ENCODE measurements at places on chromosomes 11 and 22.
A peak's percentile ranks its signal among the peaks of the same experiment; 100 is the strongest.

DNA sequence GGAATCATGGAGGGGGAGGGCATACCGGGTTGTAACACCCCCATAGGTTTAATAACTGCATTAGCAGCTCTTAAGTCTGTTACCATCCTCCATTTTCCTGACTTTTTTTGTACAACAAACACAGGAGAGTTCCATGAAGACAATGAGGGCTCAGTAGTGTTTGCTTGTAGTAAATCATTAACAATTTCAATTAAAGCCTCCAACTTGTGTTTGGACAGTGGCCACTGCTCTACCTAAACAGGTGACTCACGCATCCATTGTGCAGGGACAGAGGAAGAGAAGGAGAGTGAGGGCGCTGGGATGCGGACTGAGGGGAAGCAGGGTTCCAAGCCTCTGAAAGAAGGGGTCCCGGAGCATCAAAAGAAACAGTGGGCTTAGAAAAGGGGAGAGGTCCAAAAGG lies 21.3 kb upstream of the MTNR1B start:
- no peak for ATAC-seq
- H3K27ac ChIP-seq, result no peak overlapping the region
- H3K27me3 ChIP-seq, result peaks cover 11% of the 10 kb centered on the region

- no peak overlapping the region for H3K27ac ChIP-seq
- ATAC-seq, result no peak
- H3K4me1 ChIP-seq, result peaks cover 16% of the 10 kb centered on the region
- H3K36me3 ChIP-seq, result peaks cover 16% of the 10 kb centered on the region
- peak overlapping the region; percentile 77 for H3K4me3 ChIP-seq
Observed at GRCh38 chr11:63672936-63673539, 1.9 kb upstream of the ATL3 start.

DNA sequence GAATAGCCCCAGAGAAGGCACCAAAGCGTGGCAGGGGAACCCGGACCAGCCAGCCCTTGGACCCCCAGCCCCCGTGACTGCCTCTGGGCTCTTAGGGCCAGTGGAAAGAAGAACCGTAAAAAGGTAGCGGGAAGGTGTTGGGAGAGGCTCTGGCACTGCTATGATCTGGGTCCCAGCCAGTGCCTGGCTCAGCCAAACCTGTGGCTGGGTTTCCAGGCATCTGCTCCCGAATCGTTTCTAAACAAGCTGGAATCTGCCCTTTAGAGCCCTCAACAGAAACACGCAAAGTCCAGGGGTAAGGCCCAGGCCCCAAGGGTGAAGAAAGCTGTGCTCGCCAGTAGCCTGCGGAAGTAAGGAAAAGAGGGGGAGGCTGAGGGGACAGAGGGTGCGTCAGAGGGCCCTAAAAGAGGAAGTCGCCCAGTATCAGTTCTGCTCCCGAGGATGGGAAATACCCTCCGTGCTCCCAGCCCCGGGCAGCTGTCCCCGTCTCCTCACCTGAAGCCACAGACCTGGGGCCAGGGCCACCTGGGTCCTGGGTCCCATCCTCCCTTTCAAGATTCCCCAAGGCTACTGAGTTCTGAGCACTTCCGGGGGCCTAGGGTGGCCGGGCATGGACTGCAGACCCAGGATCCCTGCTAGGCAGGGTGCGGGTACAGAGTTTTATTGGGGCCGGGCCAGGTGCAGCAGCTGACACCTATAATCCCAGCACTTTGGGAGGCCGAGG lies 24.7 kb downstream of the IL10RA start:
- H3K27ac ChIP-seq, result no peak overlapping the region
- H3K36me3 ChIP-seq, result no peaks in the 10 kb centered on the region
- H3K4me3 ChIP-seq, result peak overlapping the region; percentile 15
- H3K27me3 ChIP-seq, result no peaks in the 10 kb centered on the region

DNA sequence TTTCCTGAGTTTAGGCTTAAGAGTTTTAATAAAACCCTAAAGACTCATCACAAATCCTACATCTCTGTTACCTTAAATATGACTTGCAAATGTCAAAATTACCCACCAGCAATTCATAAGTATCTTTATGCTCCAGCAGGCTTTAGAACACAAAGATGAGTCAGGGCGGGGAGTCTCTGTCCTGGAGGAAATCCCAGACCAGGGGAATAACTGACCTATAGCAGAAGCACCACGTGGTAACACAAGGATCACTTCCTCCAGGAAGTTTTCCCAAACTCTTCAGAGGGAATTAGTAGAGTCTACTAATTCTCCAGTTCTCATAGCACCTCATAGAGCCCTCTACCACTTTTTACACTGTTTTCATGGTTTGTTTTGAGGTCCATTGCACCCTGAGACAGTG lies 217.0 kb downstream of the NAV2 start:
- H3K36me3 ChIP-seq, result no peaks in the 10 kb centered on the region
- no peaks in the 10 kb centered on the region for H3K4me1 ChIP-seq
- no peak for ATAC-seq
- H3K27ac ChIP-seq, result no peak overlapping the region

GRCh38 chr11:128726458-128727139 lies 32.7 kb downstream of the FLI1 start:
- H3K27ac ChIP-seq, result peak overlapping the region; percentile 88
- H3K27me3 ChIP-seq, result no peaks in the 10 kb centered on the region
- H3K4me1 ChIP-seq, result peaks cover 83% of the 10 kb centered on the region

- H3K4me3 ChIP-seq, result no peak overlapping the region
- no peak overlapping the region for H3K27ac ChIP-seq
- H3K36me3 ChIP-seq, result no peaks in the 10 kb centered on the region
- H3K4me1 ChIP-seq, result peaks cover 15% of the 10 kb centered on the region
- H3K27me3 ChIP-seq, result no peaks in the 10 kb centered on the region
- ATAC-seq, result no peak
Observed at GRCh38 chr11:107821199-107821927, 37.2 kb downstream of the SLC35F2 start.

DNA sequence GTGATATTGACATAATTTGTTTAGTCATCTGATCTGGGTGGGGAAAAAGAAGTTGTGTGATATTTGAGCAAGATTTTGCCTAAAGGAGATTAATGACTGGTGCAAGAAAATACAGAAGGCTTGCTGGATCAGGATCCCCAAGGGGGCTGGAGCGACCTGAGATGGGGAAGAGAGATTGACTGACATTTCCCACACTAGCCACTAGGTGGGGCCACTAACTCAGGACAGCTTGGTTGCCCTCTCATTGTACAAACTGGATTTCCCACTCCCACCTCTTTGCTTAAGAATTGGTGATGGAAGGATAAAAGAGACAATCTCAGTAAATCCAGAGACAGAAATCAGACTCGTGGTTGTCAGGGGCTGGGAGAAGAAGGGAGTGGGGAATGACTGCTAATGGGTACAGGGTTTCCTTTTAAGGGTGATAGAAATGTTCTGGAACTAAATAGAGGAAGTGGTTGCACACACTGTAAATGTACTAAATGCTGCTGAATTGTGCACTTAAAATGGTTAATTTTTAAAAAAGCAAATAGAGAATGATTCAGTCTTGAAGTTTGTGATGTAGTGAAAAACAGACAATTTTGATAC lies 50.7 kb downstream of the CTTN start:
- no peak for ATAC-seq
- no peak overlapping the region for H3K4me3 ChIP-seq
- peaks cover 7% of the 10 kb centered on the region for H3K36me3 ChIP-seq
- no peak overlapping the region for H3K27ac ChIP-seq

- peak; percentile 68 for ATAC-seq
- peaks cover 8% of the 10 kb centered on the region for H3K27me3 ChIP-seq
- no peaks in the 10 kb centered on the region for H3K4me1 ChIP-seq
- no peak overlapping the region for H3K27ac ChIP-seq
Observed at GRCh38 chr11:6006395-6006794, 351 bp downstream of the OR56A4 start.

DNA sequence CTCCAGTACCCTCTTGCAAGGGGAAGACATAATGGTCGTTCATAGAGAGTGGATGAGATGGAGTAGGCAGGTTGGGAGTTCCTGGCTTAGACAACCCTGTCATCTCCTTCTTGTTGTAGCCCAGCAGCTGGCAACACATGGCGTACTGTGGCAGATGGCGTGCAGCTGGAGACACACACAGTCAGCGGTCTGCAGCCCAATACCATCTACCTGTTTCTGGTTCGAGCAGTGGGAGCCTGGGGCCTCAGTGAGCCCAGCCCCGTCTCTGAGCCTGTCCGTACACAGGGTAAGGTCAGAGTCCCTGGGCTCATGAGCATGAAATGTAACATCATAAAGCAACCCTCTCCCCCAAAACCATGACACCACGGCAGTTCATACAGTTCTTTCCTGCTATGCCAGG lies 8.7 kb downstream of the ROBO3 start:
- no peak for ATAC-seq
- H3K36me3 ChIP-seq, result no peaks in the 10 kb centered on the region
- no peak overlapping the region for H3K27ac ChIP-seq
- peaks cover 41% of the 10 kb centered on the region for H3K27me3 ChIP-seq

- H3K4me1 ChIP-seq, result peaks cover 4% of the 10 kb centered on the region
- H3K27ac ChIP-seq, result no peak overlapping the region
- ATAC-seq, result no peak
- H3K27me3 ChIP-seq, result peaks cover 8% of the 10 kb centered on the region
Observed at GRCh38 chr11:112662554-112662953, 298.7 kb upstream of the NCAM1 start.

GRCh38 chr11:70305501-70305900 lies 35.0 kb downstream of the PPFIA1 start:
- H3K36me3 ChIP-seq, result peaks cover 49% of the 10 kb centered on the region
- ATAC-seq, result no peak
- no peak overlapping the region for H3K27ac ChIP-seq

GRCh38 chr11:19648321-19648720 lies 64.3 kb upstream of the NAV2 start:
- ATAC-seq, result no peak
- no peaks in the 10 kb centered on the region for H3K36me3 ChIP-seq

DNA sequence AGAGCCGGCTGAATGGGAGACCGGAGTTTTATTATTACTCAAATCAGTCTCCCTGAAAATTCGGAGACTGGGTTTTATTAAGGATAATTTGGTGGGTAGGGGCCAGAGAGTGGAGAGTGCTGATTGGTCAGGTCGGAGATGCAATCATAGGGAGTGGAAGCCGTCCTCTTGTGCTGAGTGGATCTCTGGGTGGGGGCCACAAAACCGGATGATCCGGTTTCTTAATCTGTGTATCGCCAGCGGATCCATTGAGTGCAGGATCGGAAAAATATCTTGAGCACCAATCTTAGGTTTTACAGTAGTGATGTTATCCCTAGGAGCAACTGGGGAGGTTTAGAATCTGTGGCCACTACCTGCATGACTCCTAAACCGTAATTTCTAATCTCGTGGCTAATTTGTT lies 886 bp upstream of the NIPSNAP1 start:
- H3K36me3 ChIP-seq, result no peaks in the 10 kb centered on the region
- H3K27ac ChIP-seq, result peak overlapping the region; percentile 83
- H3K4me1 ChIP-seq, result peaks cover 6% of the 10 kb centered on the region
- no peaks in the 10 kb centered on the region for H3K27me3 ChIP-seq
- peak overlapping the region; percentile 84 for H3K4me3 ChIP-seq
- no peak for ATAC-seq

DNA sequence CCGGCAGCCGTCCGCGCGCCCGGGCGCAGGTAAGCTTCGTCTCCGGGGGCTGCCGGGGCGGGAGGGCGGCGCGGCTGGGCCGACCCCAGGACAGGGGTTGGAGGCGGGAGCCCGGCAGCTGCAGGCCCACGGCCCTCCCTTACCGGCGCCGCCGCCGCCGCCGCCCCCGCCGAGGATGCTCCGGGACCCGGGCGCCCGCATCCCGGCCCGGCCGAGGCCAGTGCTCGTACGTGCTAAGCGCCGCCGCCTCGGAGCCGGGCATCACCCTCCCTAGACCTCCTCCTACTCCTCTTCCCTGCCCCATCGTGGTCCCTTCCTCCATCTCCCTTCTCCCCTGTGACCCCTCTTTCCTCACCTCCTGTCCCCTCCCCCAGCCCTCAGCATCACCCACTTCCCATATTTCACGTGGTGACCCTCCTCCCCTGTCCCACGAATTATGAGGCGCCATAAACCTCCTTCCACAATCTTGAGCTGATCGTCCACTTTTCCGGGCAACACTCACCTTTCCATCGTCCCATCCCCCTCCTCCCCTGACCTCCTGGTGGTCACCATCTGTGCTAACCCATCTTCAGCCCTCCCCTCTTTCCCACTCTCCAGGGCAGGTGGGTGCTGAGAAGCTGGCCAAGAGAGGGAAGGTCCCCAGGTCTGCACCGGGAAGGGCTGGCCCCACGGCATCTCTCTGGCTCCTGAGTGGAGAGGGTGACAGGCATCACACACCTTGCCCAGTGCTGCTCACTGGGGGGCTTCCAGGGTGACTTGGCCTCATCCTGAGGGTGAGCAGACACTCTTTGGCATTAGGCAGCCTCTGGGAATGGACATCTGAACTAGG lies 612 bp downstream of the ASPHD2 start:
- H3K36me3 ChIP-seq, result peaks cover 42% of the 10 kb centered on the region
- peak overlapping the region; percentile 85 for H3K27ac ChIP-seq
- no peak for ATAC-seq

GRCh38 chr11:119356349-119357031 lies 10.0 kb upstream of the MFRP start:
- peak overlapping the region; percentile 43 for H3K27ac ChIP-seq
- peak; percentile 84 for ATAC-seq
- peak overlapping the region; percentile 81 for H3K4me3 ChIP-seq
- H3K27me3 ChIP-seq, result peaks cover 14% of the 10 kb centered on the region

DNA sequence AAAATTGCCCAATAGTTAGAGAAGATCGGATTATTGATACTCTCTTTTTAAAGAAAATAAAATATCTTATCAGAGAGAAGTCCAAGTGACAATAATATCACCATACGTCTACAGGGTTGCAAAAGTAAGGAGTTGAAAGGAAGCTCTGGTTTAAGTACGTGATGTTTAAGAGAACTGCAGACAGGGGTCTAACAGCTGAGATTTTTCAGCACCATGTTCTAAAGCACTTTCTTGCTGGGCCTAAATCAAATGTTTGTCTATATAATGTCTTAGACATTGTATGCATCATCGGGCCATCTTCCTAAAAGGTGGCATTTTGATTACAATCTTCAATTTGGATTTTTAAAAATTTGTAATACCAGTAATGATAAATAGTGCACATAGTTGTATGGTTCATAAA lies 133.3 kb downstream of the RRAS2 start:
- no peak overlapping the region for H3K27ac ChIP-seq
- no peaks in the 10 kb centered on the region for H3K36me3 ChIP-seq
- ATAC-seq, result no peak
- H3K27me3 ChIP-seq, result no peaks in the 10 kb centered on the region
- peaks cover 5% of the 10 kb centered on the region for H3K4me1 ChIP-seq
